ENCODE measurements at places on chromosomes 3 and 15. TPM values are rescaled to one million over a fixed set of nuclear protein-coding genes. Genes with fewer than 3 reads are reported as not detected.

Gene GOLGA8M
- total RNA-seq = 1.6 TPM

Gene TRPM1
- not detected for total RNA-seq

Gene FAM219B
- 62.9 TPM for total RNA-seq

Gene GPR15
- total RNA-seq = not detected

DNA sequence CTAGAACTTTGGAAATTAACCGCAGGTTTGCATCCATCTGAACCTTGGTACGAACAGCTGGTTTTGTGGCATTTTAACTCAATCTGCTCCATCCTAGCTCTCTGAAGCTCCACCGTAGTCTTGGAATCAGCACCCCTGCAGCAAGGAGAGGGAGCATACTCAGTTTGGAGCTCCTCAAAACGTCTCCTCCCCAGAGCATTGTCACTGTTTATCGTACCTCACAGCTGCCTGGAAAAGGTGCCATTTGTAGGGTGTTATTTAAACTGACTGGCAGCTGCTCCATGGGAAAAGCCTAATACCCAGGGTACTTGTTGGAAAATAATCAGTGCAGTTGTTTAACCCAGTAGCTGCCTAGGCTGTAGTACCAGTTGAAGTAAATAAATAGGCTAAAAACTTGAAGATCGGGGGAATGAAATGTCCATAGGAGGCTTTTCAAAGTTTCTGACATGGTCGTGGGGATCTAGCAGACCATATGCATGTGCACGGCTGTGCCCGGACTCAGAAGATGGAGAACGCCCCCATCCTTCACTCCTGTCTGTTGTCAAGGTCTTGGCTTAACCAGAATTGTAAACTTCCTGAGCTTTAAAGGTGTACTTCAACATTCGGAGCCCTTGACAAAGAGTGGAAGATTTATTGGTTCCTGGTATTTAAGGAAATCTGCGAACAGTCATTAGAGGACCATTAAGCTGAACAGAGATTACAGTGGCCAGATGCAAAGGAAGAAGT is 43.9 kb downstream of the GHSR start:
- no peak for DNase-seq
- peaks cover 34% of the 10 kb centered on the region for H3K36me3 ChIP-seq
- H3K27ac ChIP-seq = no peak overlapping the region
- no peak overlapping the region for H3K4me3 ChIP-seq
- H3K27me3 ChIP-seq = no peaks in the 10 kb centered on the region

- H3K36me3 ChIP-seq = no peaks in the 10 kb centered on the region
- H3K4me3 ChIP-seq = no peak overlapping the region
- H3K27ac ChIP-seq = no peak overlapping the region
- no peaks in the 10 kb centered on the region for H3K27me3 ChIP-seq
- H3K4me1 ChIP-seq = no peaks in the 10 kb centered on the region
- DNase-seq = no peak
Observed at GRCh38 chr3:79994397-79994796, 226.6 kb upstream of the ROBO1 start.

DNA sequence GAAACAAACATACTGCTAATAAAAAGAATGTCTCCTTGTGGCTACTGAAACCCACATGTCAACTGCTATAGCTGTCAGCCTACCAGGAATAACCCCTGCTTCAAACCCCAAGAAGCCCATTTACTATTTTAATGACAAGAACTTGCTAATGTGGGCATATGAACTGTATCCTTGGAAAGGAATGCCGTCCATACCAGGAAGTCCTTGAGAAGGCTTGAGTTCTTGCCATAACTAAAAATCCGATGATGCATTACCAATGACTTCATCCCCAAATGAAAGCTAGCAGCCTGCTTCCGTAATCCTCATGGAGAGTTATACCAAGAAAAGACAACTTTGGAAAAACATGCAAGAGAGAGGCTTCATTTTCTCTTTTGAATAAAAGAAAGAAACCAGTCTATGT is 34.8 kb downstream of the MINDY4B start:
- no peak for DNase-seq
- peaks cover 2% of the 10 kb centered on the region for H3K4me1 ChIP-seq

- no peak overlapping the region for H3K4me3 ChIP-seq
- H3K27me3 ChIP-seq = no peaks in the 10 kb centered on the region
- H3K36me3 ChIP-seq = peaks cover 16% of the 10 kb centered on the region
- DNase-seq = no peak
- H3K27ac ChIP-seq = no peak overlapping the region
Observed at GRCh38 chr3:73041537-73041936, 19.9 kb upstream of the EBLN2 start.

GRCh38 chr15:100053474-100054121 is 288.2 kb downstream of the ADAMTS17 start:
- no peaks in the 10 kb centered on the region for H3K4me1 ChIP-seq
- H3K36me3 ChIP-seq = no peaks in the 10 kb centered on the region
- no peak overlapping the region for H3K27ac ChIP-seq
- DNase-seq = no peak

DNA sequence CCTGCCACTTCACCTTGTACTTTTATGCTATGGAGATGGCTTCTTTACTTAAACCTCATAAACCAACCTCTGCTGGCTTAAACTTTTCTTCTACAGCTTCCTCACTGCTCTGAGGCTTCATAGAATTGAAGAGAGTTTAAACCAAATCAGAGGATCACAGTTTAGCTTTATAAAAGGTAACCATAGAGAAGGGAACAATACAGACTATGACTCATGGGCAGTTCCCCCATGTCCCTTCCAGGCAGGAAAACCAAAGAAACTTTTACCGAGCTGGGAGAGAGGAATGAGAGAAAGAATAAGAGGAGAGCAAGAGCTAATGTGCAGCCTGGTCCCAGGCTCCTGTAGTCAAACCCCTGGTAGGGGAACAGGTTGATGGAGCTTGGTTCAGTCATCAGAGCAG is 53.9 kb upstream of the NEDD4 start:
- H3K4me3 ChIP-seq = no peak overlapping the region
- H3K27ac ChIP-seq = peak overlapping the region; percentile 43
- no peaks in the 10 kb centered on the region for H3K27me3 ChIP-seq
- H3K36me3 ChIP-seq = no peaks in the 10 kb centered on the region
- H3K4me1 ChIP-seq = peaks cover 13% of the 10 kb centered on the region

DNA sequence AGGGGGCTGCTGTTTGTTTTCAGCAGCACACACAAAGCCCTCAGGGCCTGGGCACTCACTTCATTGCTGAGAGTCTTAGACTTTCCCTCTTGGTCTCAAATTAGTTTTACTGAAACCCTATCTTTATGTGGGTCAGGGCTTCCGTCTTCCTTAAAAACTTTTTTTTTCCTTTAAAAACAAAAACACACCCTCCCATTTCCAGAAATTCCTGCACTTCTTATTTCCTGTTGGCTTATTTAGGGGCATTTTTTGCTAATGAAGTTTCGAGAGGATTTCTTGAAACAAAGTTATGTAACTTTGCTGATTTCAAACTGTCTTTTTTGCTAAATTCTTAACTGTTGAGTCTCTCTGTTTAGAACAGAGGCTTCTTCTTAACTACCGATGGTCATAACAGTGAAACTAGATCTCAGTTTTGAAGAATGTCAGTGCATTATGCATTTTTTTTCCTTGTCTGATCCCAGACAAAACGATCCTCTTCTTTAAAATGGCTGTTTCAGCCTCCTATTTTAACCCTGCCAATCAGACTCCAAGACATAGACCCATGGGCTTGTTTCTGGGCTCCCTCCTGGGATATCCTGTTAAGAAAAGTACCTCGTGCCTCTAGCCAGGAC is 23.3 kb downstream of the ANAPC13 start:
- no peak overlapping the region for H3K4me3 ChIP-seq
- peaks cover 16% of the 10 kb centered on the region for H3K4me1 ChIP-seq
- peak overlapping the region; percentile 53 for H3K27ac ChIP-seq

DNA sequence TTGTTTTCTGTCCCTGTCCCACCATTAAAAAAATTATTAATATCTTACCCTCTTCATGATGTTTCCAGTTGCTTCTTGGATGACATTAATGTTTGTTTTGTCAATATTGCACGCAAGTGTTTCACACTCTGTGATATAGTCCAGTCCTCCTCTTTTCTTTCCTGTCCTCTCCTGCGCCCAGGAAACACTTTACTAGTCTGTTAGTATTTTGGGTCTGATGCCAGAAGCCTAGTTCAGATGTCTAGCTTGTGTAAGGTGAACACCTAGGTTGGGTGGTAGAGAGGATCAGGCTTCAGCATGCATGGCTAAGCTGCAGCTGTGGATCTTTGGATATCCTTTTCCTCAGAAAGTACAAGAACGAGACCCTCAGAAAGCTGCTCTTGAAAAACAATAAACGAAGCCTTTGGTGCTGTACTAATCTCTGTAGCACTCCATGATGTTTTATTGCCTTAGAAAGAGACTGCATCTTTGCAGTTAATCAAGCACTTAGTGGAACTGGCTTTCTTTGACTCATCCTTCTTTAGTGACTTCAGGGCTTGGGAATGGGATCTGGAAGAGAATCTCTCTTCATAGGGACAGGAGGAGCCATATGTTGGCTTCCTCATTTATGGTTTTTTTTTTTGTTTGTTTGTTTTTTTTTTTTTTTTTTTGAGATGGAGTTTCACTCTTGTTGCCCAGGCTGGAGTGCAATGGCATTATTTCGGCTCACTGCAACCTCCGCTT is 253.4 kb downstream of the LPP start:
- H3K4me3 ChIP-seq = no peak overlapping the region
- H3K27me3 ChIP-seq = no peaks in the 10 kb centered on the region
- no peaks in the 10 kb centered on the region for H3K4me1 ChIP-seq
- peaks cover 35% of the 10 kb centered on the region for H3K36me3 ChIP-seq

GRCh38 chr3:98791341-98792325 is 28.5 kb downstream of the ST3GAL6 start:
- DNase-seq = peak; percentile 42
- H3K27ac ChIP-seq = peak overlapping the region; percentile 77
- H3K27me3 ChIP-seq = no peaks in the 10 kb centered on the region
- H3K4me1 ChIP-seq = peaks cover 17% of the 10 kb centered on the region

GRCh38 chr3:196867155-196867506 is 589 bp upstream of the SENP5 start:
- peak overlapping the region; percentile 90 for H3K4me3 ChIP-seq
- no peaks in the 10 kb centered on the region for H3K27me3 ChIP-seq
- DNase-seq = no peak
- H3K27ac ChIP-seq = peak overlapping the region; percentile 93
- peaks cover 3% of the 10 kb centered on the region for H3K36me3 ChIP-seq

GRCh38 chr3:83403927-83404326 is 1554.9 kb upstream of the CADM2 start:
- H3K4me1 ChIP-seq = no peaks in the 10 kb centered on the region
- no peaks in the 10 kb centered on the region for H3K36me3 ChIP-seq
- no peak overlapping the region for H3K4me3 ChIP-seq
- DNase-seq = no peak

- H3K4me1 ChIP-seq = peaks cover 51% of the 10 kb centered on the region
- H3K27ac ChIP-seq = peak overlapping the region; percentile 69
- no peak overlapping the region for H3K4me3 ChIP-seq
- no peaks in the 10 kb centered on the region for H3K36me3 ChIP-seq
- DNase-seq = peak; percentile 77
Observed at GRCh38 chr15:69808756-69809155, 289.0 kb downstream of the TLE3 start.

DNA sequence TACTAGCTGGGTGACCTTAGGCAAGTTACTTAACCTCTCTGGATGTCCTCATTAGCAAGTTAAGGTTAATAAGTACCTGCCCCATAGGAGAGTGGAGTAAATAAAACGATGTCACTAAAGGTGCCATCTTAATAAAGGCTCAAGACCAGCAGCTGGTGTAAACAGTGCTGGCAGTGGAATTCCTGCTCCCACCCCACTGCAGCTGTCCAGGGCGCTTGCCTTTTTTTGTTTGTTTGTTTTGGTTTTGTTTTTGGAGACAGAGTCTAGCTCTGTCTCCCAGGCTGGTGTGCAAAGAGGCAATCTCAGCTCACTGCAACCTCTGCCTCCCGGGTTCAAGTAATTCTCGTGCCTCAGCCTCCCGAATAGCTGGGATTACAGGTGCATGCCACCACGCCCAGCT is 28.9 kb downstream of the IDH3A start:
- no peak for DNase-seq
- no peaks in the 10 kb centered on the region for H3K27me3 ChIP-seq
- H3K36me3 ChIP-seq = peaks cover 6% of the 10 kb centered on the region
- no peak overlapping the region for H3K27ac ChIP-seq
- H3K4me3 ChIP-seq = no peak overlapping the region

- DNase-seq = peak; percentile 75
- H3K27me3 ChIP-seq = peaks cover 10% of the 10 kb centered on the region
Observed at GRCh38 chr3:97232393-97233034, 418.1 kb downstream of the EPHA6 start.

DNA sequence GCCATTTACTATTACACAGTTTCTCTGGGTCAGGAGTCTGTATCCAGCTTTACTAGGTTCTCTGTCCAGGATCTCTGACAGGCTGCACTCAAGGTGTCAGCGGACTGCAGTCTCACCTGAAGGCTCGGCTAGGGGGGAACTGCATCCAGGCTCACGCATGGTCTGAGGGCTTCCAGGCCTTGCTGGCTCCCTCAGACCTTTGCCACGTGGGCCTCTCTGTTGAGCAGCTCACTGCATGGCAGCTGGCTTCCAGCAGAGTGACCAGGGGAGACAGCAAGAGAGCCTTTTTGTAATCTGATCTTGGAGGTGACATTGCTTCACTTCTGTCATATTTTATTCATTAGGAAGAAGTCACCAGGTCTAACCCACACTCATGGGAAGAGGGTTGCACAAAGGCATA is 152.3 kb downstream of the CACNA2D3 start:
- no peaks in the 10 kb centered on the region for H3K4me1 ChIP-seq
- H3K4me3 ChIP-seq = no peak overlapping the region
- no peak for DNase-seq
- no peak overlapping the region for H3K27ac ChIP-seq
- peaks cover 12% of the 10 kb centered on the region for H3K36me3 ChIP-seq

GRCh38 chr15:48935236-48935635 is 28.5 kb downstream of the SHC4 start:
- no peak for DNase-seq
- H3K4me3 ChIP-seq = no peak overlapping the region
- peaks cover 11% of the 10 kb centered on the region for H3K4me1 ChIP-seq
- H3K36me3 ChIP-seq = no peaks in the 10 kb centered on the region
- peaks cover 11% of the 10 kb centered on the region for H3K27me3 ChIP-seq

DNA sequence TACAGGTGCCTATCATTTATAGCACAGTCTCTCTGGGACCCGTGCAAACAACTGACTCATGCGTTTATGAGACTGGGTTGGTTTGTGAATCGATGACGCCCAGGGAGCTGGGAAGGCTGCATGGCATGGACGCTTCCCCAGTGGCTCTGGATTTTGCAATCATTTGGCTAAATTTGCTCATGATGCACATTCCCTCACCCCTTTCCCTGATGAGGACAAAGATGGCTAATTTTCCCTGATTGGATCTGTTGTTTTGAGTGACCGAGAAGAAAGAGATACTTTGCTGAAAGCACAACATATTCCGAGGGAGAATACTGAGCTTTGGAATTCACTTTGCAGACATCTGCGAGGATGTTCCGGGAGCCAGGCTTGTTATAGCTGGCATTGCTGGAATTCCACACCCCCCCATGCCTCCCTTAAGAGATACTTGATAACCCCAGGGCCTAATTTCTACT is 51.1 kb downstream of the CGNL1 start:
- H3K27me3 ChIP-seq = peaks cover 12% of the 10 kb centered on the region
- peak; percentile 40 for DNase-seq
- H3K4me3 ChIP-seq = no peak overlapping the region
- H3K27ac ChIP-seq = no peak overlapping the region
